ENCODE measurements at places on chromosomes 11 and 22.

DNA sequence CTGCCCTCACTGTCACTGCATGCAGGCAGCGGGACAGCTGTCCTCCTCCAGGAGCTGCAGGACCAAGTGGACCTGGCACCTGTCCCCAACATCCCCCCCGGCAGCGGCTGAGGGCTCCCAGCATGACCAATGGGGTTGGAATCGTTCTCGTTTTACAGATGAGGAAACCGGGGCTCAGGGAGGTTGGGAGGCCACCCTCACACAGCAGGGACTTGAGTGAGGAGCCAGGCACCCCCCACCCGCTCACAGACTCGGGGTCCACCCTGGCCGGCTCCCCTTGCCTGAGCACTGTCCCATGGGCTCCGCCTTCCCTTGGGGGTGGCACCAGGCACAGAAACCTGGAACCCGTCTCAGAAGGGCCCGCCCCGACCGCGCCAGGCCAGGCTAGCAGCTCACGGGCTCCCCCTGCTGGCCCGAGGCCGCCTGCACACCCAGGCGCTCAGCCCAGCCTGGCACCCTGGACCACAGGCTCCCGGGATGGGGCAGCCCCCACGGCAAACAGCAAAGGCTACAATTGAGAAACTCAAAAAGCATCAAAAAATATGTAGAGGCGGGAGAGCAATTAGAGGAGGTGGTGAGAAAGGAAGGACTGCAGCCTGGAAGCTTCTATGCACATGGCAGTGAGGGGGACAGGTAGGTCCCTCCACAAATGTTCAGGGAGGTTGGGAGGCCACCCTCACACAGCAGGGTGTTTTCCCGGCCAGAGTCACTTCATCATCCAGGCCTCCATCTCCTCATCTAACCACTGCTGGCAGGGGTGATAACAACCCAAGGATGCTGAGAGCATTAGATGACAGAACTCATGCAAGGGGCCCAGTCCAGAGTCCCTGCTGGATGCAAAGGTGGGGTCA is 12.8 kb downstream of the MACROD1 start:
- peak; percentile 87 for DNase-seq

DNA sequence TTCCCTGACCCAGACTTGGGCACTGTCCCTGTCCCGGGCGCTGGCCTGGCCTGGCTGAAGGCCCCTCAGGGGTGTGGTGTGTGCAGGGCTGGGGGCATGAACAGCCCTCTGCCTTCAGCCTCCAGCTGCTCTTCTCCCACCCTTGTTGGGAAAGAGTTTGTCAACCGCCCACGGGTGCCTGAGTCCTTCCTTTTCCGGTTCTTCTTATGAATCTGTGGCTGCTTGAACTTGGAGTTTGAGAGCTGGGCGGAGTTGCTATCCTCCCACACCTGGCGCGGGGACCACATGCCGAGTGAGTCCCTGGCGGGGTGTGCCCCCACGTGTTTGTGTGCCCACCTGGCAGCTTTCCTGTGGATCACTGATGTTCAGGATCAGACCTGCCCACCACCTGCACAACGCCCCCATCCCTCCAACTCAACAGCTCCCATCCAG is 13.4 kb downstream of the NFAM1 start:
- no peak for DNase-seq

DNA sequence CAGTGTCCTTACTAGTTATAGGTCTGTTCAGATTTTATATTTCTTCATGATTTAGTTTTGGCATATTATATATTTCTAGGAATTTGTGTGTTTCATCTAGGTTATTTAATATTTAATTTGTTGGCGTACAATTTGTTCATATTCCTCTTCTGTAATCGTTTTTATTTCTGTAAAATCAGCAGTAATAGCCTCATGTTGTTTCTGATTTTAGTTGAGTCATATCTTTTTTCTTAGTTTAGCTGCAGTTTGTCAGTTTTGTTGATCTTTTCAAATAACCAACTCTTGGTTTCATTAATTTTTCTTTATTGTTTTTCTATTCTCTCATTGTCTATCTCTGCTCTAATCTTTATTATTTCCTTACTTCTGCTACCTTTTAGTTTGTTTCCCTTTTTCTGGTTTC is 20.3 kb downstream of the GLB1L2 start:
- DNase-seq, result no peak

- DNase-seq, result no peak
These were observed 1.9 kb upstream of the IFITM10 start for GRCh38 chr11:1751999-1752906.

- no peak for DNase-seq
These were observed 87.0 kb upstream of the THY1 start for GRCh38 chr11:119509969-119510401.

DNA sequence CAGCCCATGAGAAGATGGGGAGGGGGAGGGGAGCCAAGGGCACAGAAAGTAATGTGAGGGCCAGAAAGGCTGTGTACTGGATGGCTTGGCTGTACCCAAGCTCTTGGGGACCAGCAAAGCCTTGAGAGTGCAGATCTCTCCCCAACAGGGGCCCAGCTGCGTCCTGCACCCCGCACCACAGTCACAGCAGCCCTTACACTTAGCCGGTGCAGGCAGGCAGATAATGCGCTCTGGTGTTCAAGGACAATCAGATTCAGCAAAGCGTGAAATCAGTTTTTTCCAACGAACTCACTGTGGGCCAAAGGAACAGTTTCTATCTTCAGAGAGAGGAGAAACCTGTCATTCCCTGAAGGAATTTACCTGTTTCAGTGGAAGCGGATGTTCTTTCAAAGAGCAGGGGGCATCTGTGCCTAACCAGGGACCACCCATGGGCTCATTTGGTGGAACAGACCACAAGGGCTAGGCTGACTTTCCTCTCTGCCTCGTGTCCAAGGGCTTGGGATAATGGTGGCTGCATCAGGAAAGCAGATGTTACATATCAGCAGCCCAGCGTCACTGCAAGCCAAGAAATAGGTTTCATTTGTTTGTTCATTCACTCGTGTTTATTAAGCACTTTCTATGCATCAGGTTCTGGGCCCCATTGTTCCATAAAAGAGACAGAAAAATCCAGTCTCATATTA is 81.2 kb upstream of the SPON1 start:
- DNase-seq, result peak; percentile 92

DNA sequence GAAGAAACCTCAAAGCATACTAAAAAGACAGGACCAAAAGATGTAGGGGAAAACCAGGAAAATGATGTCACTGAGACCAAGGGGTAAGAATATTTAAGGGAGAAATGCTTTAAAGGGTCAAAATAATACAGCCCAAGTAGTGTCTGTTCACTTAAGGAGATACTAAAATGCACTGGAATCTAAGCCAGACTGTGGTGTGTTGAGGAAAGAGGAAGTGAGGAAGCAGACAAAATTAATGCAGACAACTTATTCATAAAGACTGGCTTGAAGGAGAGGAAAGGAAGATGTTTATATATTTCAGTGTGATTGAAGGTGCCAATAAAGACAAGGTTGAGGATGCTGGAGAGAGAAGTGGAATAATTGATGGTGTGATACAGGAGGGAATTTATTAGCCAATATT is 15.7 kb downstream of the ZNF215 start:
- DNase-seq, result no peak

DNA sequence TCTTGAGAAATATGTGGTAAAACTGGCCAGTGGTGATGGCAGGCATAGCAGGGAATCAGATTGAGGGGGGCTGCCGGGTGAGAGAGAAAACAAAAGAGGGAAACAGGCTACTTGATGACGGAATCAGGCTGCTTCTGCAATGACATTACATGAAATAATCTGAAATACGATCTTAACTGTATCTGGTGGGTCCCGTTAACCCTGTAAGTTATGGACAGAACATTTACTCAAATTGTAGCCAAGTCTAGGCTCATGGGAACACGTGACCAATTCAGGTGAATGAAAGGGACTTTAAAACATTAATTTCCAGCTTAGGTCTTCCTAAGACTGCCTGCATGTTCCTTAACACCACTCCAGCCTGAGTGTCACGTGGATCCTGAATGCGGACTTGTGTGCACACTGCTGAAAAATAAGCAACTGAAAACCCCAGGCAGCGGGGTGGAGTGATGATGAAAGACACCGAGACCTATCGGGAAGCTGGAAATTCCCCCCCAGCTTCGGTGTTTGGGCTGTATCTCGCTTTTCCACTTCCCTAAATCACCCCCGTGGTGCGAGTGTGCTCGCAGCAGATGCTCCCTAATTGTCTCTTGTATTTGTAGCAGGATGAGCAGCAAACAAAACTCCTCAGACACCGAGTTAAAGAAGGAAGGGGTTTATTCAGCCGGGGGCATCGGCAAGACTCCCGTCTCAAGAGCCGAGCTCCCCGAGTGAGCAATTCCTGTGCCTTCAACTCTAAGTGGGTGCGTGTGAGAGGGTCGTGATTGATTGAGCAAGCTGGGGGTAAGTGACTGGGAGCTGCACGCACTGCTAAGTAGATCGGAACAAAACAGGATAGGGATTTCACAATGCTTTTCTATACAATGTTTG is 145.0 kb upstream of the GRK3 start:
- DNase-seq, result peak; percentile 64

- no peak for DNase-seq
These were observed 42.2 kb downstream of the POLD3 start for GRCh38 chr11:74634537-74634936.

DNA sequence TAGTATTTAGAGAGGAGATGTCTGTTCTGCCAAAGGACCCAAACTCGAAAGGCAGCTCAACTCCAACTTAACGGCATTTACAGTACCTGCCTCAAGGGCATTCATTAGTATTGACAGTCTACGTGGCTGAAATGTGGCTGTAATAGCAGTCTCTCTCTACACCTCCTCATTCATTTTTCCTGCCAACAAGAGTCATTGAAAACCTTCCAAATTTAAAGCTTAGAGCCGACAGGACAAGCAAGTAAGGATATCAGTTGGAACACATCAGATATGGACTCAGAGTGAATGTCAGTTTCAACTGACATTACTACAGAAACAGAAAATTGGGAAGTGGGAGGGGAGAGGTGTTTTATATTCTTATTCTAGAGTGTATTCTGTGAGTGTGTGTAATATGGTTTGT is 253.1 kb downstream of the CADM1 start:
- DNase-seq, result no peak

DNA sequence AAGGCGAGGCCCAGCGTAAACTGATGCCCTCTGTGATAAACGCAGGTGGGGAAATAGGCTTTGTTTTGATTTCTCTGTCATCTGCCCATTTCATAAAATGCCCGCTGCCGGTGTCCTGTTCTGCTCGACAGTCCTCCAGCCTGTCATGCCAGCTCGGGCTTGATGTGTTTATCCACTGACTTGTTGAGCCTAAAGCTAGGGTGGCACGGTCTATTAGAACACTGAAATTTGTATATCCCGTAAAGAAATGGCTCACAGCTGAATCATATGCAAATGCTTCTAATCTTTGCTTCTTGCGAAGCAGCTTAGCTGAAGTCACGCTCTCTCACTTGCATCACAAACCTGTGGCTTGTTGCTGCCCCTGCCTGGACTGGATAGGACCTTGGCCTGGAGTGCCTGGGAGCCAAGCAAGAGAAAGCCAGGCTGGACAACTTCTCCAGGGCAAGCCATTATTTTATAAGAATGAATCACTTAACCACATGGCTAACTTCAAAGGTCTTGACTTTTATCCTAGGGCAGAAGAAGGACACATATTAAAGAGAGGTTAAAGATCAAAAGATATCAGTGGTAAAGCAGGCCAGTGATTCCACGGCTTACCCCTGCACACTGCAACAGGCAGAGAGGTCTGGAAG is 33.1 kb downstream of the EHF start:
- DNase-seq, result no peak

DNA sequence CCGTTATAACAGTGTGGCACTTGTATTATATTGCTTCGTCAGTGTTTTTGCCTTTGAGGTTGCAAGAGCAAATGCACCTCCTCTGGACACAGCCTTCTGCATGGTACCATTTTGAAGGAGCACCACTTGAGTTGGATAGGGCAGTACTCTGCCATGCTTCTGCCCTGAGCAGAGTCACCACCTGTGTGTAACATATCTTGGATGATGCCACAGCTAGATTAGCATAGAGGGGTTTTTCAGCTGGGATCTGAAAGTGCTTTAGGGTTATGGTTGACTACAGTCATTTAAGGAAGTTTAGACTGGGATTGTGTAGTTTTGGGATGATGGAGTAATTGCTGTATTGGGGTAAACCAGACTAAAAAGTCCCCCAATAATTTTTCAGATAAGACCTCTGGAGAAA is 78.8 kb downstream of the PPP6R3 start:
- DNase-seq, result no peak

- DNase-seq, result no peak
These were observed 36.8 kb downstream of the WNT11 start for GRCh38 chr11:76169473-76169896.

DNA sequence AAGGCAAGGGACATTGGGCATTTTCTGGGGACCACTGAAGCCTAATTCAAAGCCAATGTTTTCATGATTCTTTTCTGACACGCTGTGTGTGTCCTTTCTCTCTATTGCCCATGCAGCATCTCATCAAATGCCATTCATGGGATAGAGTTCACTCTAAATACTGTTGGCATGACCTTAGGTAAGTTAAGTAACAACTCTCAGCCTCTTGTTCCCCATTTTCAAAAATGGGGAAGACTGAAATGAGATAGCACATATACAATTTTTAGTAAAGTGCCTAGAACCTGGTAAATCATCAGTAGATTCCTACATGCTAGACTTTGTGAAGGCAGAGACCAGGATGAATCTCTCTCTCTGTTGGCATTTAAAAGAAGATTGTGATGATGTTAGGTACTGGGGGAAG is 12.7 kb upstream of the OR52K2 start:
- no peak for DNase-seq

- no peak for DNase-seq
These were observed 194.3 kb upstream of the NARS2 start for GRCh38 chr11:78768971-78769370.

- DNase-seq, result no peak
These were observed 32.7 kb downstream of the CD6 start for GRCh38 chr11:61004180-61004611.

DNA sequence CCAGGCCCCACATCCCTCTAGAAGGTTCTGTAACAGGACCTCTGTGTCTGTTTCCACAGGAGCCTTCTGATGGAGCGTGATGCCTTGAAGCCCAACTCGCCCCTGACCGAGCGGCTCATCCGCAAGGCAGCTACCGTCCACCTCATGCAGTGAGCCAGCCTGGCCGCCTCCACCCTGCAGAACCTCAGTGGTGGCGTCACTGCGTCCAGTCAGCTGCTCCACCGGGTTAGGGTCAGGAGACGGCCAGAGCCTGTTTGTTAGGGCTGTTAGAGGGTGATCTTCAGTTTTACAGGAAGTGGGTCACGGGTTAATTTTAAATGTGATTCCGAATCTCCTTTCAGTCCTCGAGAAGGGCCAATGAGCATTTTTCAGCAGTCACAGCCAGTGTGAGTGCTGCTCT is 3.9 kb upstream of the GTSE1 start:
- no peak for DNase-seq
